ENCODE measurements at places on chromosomes 12 and 14.

- DNase-seq = no peak
Measured at GRCh38 chr12:40499856-40500255, 192.4 kb upstream of the CNTN1 start.

- no peak for DNase-seq
Measured at GRCh38 chr12:31984806-31985591, 25.8 kb downstream of the RESF1 start.

DNA sequence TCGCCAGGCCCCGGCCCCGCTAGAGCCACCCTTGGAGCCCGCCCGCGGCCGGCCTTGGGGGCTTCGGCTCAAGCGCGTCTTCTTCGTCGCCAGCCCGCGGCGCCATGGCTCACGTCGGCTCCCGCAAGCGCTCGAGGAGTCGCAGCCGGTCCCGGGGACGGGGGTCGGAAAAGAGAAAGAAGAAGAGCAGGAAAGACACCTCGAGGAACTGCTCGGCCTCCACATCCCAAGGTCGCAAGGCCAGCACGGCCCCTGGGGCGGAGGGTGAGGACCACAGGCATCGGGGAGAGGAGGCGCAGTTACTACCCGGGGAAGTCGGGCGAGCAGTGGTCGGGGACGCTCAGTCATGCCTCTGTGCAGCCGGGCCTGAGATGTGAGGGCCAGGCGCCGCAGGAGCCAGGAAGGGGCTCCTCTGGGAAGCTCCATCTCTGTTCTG is 573 bp downstream of the ARL6IP4 start:
- no peak for DNase-seq

GRCh38 chr14:21042918-21043317 is 756 bp downstream of the RNASE7 start:
- DNase-seq = no peak

DNA sequence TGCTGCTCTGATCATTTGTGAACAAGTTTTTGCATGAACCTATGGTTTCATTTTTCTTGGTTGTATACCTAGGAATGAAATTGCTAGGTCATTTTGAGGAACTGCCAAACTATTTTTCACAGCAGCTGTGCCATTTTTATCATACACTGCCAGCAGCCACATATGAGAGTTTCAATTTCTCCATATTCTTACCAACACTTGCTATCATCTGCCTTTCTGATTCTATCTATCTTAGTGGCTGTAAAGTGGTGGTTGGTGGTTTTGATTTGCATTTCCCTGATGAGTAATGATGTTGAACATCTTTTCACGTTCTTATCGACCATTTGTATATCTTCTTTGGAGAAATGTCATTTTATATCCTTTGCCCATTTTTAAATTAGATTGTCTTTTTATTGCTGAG is 146.1 kb downstream of the C12orf75 start:
- no peak for DNase-seq

- DNase-seq = no peak
Measured at GRCh38 chr12:54195737-54196347, 7.1 kb upstream of the SMUG1 start.

Measured in GOT3 (cell line).